ENCODE measurements at places on chromosomes 12 and 14.

DNA sequence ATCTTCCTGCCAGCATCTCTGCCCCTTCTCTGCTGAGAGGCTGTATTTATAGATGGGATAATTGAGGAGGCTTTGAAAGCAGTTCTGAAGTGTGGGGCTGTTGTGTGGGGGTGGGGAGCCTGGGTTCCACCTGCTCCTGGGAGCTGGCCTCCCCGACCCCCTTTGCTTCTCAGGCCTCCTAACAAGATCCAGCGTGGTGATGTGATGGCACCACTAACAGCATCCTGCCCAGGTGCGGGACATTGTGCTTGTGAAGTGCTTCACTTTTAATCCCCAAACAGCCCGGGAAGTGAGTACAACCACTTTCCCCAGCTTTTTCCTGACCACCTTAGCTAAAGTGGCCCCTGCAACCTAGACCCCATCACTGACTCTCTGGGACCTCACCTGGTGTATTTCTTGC is 95.1 kb upstream of the NRXN3 start:
- H3K27ac ChIP-seq = no peak overlapping the region
- no peak overlapping the region for H3K4me3 ChIP-seq
- H3K4me1 ChIP-seq = peaks cover 2% of the 10 kb centered on the region
- H3K36me3 ChIP-seq = no peaks in the 10 kb centered on the region

GRCh38 chr12:59186451-59186850 is 266.1 kb upstream of the LRIG3 start:
- H3K27ac ChIP-seq = no peak overlapping the region
- H3K4me3 ChIP-seq = no peak overlapping the region
- no peaks in the 10 kb centered on the region for H3K36me3 ChIP-seq
- peaks cover 24% of the 10 kb centered on the region for H3K4me1 ChIP-seq

DNA sequence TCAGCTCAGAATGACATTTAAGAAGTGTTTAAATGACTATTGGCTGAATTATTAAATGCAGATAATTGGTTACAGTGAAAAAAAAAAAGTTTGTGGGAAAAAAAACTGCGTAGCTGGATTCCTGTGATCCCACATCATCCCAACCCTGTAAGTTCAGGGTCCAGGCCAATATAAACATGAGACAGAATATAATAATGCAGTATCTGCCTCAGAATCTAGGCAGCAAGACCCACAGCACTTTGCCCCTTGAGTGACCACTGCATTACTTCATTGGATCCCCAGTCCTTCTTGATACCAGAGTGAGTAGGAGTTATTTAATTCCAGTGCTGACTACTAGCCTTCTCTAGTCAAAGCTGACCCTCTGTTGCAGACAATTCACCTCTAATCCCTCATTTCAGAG is 272.6 kb downstream of the CCER1 start:
- H3K36me3 ChIP-seq = no peaks in the 10 kb centered on the region
- no peak overlapping the region for H3K4me3 ChIP-seq
- H3K27me3 ChIP-seq = no peaks in the 10 kb centered on the region

GRCh38 chr12:4203772-4204376 is 69.7 kb upstream of the CCND2 start:
- peaks cover 7% of the 10 kb centered on the region for H3K4me1 ChIP-seq
- no peaks in the 10 kb centered on the region for H3K27me3 ChIP-seq
- H3K36me3 ChIP-seq = no peaks in the 10 kb centered on the region

DNA sequence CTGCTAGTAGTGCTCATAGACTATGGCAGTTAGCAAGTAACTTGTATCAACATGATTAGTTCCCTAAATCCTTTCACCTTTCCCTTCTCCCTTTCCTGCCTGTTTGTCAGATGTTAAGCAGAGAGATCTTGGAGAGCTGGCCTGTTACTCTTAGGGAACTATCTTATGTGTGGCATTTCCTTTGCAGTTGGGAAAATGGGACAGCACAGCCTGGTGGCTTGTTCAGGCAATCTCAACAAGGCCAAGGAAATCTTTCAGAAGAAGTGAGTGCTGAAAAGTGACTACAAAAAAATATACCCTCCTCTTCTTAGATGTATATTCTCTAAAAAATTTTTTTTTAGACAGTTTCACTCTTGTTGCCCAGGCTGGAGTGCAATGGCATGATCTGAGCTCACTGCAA is 7.4 kb downstream of the PARP2 start:
- no peaks in the 10 kb centered on the region for H3K27me3 ChIP-seq
- no peaks in the 10 kb centered on the region for H3K4me1 ChIP-seq
- no peak for DNase-seq

GRCh38 chr12:119068129-119068856 is 87.0 kb downstream of the SRRM4 start:
- no peak overlapping the region for H3K27ac ChIP-seq
- no peak for DNase-seq
- H3K36me3 ChIP-seq = no peaks in the 10 kb centered on the region
- no peaks in the 10 kb centered on the region for H3K4me1 ChIP-seq
- no peaks in the 10 kb centered on the region for H3K27me3 ChIP-seq
- no peak overlapping the region for H3K4me3 ChIP-seq

GRCh38 chr12:14937689-14938088 is 648 bp downstream of the ERP27 start:
- no peaks in the 10 kb centered on the region for H3K27me3 ChIP-seq
- no peak overlapping the region for H3K4me3 ChIP-seq
- no peak for DNase-seq
- peaks cover 22% of the 10 kb centered on the region for H3K36me3 ChIP-seq
- peaks cover 4% of the 10 kb centered on the region for H3K4me1 ChIP-seq

GRCh38 chr14:78927261-78927660 is 757.1 kb downstream of the NRXN3 start:
- no peak overlapping the region for H3K27ac ChIP-seq
- H3K4me1 ChIP-seq = no peaks in the 10 kb centered on the region
- H3K4me3 ChIP-seq = no peak overlapping the region
- H3K27me3 ChIP-seq = no peaks in the 10 kb centered on the region

- H3K27ac ChIP-seq = no peak overlapping the region
- no peaks in the 10 kb centered on the region for H3K4me1 ChIP-seq
- DNase-seq = no peak
- H3K36me3 ChIP-seq = peaks cover 66% of the 10 kb centered on the region
- H3K27me3 ChIP-seq = no peaks in the 10 kb centered on the region
These were observed 9.2 kb downstream of the MED21 start for GRCh38 chr12:27031531-27031930.

DNA sequence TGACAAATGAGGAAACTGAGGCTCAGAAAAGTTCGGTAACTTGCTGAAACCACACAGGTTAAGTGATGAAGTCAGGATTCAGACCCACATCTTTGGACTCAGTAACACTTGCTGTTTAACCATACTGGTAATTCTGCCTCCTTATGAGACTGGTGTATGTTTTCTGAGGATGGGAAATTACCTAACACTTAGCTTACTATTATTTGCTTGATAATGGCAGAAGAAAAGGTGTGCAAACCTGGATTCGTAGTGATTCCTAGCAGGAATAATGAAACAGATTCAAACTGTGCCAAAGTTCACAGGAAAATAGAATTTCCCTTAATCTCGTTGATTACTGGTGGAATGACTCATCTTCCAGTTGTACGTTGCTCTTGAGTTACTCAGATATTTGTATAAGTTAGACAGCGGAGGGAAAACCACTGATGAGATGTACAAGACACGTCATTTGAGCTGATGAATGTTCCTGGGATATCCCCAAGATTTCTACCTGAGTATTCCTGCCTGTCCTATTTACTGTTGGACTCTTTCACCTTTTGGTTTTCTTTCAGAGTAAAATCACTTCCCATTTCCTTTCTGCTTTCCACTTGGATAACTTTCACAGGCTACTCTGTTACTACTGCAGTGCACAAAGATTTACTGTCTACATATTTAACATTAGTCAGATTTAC is 37.5 kb downstream of the PRORP start:
- H3K4me1 ChIP-seq = peaks cover 5% of the 10 kb centered on the region
- H3K27ac ChIP-seq = no peak overlapping the region
- DNase-seq = peak; percentile 9

DNA sequence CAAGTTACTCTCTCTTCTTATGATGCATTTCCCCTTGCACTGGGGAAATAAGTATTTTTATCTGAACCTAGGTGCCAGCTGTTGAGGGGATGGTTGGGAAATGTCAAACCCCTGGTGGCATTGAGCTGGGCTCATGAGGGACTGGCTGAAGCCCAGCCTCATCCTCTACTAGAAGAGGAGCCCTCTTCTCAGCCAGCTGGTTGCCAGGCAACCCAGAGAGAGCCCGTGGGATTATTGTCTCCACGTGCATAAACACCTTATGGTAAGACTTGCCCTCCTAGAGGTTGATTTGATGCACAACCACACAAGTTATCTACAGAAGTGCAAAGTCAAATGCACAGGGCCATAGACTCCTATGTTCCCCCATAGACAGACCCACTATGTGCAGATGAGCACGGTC is 89.8 kb downstream of the WSCD2 start:
- no peak overlapping the region for H3K27ac ChIP-seq
- no peaks in the 10 kb centered on the region for H3K4me1 ChIP-seq
- H3K4me3 ChIP-seq = no peak overlapping the region

All from common myeloid progenitor, CD34-positive (primary cell).